ENCODE measurements at places on chromosomes 4 and X.

DNA sequence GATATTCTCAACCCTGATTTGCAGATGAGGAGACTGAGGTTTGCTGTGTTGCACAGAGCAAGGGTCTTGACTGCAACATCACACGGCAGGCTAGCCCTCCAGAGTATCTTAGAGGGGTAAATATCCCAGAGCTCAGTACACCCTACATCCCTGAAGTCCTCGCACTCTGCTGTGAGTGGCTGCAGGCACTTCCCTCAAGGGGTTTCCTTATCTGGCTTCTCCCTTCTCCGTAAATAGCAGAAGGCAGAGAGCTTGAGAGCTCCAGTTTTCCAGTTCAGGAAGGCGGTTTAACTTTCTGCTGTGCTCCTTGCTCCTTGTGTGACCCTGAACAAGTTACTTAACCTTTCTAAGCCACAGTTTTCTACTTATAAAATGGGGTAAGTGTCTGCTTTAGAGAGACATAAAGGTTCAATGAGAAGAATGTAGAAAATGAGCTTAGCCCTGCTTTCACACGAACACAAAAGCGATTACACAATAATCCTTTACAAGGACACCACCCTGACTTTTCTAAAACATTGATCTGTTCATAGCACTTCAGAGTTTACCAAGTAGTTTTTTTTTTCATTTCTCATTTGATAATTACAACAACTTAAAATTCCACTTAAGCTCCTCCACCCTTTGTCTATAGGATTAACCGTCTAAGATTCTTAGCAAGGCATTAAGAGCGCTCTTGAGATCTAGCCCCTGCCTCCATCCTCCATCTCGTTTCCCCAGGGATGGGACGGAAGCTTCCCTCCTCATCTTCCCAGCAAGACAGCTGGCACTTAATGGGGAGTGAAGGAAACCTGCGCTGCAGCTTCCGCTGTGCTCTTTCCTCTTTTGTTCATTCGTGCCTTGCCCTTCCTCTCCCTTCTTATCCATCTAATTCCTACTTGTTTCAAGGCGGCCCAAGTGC lies 68.4 kb downstream of the TAPT1 start:
- DNase-seq: no peak

- DNase-seq: no peak
These were observed 261.8 kb upstream of the ARX start for GRCh38 chrX:25277574-25277973.

DNA sequence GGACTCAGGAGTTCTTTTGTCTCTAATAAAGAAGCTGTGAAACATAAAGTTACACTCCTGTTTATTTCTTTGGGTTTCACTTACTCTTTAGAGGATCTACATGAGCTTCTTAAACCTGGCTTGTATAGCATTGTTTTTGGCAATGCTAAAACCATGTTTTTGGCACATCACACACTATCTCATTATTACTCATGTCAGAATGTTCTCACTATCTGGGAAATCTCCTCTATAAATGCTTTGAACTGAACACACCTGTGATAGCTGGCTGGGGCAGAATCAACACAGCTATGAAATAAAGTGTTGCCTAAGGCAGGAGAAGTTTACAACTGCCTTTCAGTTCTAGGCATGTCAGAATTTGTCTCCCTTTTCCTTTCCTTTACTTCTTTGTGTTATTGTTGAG lies 52.6 kb downstream of the SULT1B1 start:
- no peak for DNase-seq

GRCh38 chrX:137432609-137433008 lies 133.3 kb upstream of the ZIC3 start:
- no peak for DNase-seq

DNA sequence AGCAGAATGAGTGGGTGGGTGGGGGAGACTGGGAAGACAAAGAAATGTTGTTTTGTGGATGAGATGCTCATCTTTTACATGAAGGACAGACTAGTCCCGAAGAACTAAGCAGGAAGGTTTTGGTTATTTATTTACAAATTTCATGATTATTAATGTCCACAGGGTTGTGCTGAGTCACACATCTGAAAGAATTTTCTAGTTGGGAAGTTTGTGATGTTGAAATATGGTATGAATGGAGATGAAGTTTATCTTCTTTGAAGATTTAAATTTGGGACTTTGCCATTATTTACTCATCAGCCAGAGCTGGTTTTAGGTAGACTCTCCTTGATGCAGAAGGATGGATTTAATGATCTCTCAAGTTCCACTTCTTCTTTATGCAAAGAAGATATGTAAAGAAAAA lies 75.5 kb downstream of the MOSPD2 start:
- DNase-seq: no peak

DNA sequence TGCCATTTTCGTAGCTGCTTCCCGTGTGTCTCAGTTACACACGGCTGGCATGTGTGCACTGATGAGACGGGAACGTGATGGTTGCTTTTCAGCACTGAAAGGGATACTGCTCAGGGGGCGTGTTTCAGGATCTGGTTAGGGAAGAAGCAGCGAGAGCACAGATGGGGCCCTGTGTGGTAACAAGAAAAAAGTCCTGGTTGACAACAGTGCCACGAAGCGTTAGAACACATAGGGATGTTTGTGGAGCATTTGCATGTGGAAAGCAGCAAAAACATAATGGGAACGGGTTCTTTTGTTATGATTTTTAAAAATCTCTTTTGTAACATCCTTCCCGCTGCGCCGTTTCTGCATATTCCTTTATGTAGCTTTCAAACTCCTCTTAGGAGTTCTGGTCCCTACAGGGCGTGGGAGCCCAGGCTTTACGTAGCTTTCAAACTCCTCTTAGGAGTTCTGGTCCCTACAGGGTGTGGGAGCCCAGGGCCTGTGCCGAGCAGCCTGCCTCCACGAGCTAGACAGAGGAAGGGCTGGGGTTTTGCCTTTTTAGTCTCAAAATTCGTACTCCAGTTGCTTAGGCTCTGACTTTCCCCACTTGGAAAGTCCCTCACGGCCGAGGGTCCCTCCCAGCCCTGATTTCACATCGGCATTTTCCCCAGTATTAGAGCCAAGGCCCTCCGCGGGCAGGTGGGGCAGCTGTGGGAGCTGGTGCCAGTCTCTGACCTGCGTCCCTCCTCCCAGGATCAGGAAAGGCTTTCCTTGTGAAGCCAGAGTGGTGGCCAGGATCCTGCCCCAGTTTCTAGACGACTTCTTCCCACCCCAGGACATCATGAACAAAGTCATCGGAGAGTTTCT lies 11.0 kb upstream of the MSANTD1 start:
- no peak for DNase-seq

DNA sequence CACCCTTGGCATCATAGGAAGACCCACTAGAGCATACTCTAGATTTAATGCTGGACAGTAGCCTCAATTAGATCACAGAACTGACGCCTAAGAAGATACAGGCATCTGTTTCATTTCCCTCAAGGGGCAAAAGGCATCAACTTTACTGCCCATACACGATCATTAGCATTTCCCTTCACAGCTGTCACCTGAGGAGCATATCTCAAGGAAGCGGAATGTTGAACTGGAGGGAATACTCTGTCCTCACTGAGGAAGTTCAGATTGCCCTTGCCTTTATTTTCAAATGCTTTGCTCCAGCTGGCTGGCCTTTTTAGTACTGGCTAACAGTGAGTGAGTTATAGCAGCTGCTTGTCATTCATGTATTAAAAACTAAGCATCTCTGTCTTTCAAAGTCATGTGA lies 508.4 kb upstream of the GALNT7 start:
- DNase-seq: no peak

- no peak for DNase-seq
These were observed 123.2 kb upstream of the FAM9C start for GRCh38 chrX:13167481-13168231.

DNA sequence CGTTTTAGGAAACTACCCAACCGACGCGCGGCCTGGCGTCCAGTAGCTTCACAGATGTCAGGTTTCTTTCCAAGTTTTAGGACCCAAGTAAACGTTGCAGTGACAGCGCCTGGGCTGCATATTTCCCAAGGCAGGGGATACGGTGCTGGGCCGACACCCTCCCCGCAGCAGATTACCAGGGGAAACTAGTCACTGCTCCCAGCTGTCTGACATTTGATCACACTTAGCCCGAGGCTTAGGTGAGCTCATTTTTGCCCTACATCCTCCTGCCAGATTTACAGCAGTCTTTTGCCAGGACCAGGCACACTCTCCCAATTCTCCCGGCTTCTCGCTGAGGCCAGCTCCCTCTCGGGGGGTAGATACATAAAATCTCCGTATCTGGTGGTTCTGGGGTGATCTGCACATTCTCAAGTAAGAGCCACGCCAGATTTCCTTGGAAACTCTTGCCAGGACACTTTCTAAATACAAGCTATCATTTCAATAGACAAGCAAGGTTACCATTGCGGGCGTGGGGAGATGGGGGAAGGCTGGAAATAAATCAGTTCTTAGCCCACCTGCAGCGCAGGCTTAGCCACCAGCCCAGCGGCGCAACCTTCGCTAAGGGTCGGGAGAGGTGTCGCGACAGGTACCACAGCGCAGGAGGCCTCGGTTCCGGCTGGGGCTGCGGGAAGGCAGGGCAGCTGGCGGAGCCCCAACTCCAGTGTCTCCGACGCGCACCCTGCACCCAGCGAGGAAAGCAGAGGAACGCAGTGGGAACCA lies 2.5 kb upstream of the SOX3 start:
- DNase-seq: no peak

- no peak for DNase-seq
These were observed 111.4 kb downstream of the SH3KBP1 start for GRCh38 chrX:19775830-19776485.

DNA sequence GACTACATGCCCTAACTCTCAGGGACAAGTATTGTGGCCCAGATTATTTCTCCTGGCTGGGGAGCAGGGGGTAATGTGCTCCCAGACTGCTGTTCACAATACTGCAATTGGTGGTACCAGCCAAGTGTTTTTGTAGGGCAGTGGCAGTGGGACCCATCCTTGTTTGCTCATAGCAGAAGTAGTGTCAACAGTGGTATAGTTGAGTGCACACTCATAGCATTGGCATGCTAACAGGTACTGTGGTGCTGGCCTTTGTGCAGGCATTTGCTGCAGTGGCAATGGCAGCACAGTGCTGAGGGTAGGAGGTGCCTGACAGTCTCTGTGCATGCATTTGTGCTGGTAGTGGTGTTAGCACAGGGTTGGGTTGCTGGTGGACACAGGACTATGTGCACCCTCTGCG lies 995.0 kb downstream of the SH3BGRL start:
- DNase-seq: no peak

DNA sequence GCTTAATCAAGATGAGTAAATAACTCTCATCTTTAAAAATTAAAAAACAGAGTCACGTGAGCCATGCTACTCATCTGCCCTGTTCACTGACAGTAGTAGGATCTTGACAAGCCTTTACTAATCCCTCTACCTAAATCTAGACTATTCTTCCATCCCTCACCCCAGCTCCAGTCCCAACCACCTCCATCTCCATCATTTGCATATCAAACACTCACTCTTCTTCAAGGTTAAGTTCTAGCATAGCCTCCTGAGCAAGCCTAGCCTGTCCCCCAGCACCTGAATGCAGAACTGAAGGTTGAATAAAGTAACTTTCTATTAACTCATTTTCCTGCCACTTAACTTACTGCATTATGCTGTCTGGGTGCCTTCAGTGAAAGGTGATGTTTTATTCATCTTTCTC lies 72.5 kb downstream of the YIPF7 start:
- no peak for DNase-seq

DNA sequence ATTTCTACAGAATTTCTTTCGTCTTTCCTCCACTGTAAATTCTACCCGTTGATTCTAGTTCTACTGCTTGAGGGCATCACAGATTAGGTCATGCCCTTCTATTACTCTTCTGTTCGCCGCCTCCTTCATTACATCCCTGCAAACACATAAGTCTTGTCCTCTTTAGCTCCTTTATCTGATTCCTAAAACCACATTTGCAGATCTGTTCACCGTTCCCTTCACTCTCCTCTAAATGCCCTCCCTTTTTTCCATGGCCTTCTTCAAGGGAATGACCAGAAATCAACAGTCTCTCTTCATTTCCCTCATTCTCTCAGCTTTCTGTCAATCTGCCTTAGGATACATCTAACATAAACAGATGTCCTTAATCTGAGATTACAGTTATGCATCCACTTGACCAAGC lies 43.1 kb downstream of the BTC start:
- DNase-seq: no peak

- DNase-seq: no peak
These were observed 16.9 kb downstream of the MFAP3L start for GRCh38 chr4:170009291-170009690.

DNA sequence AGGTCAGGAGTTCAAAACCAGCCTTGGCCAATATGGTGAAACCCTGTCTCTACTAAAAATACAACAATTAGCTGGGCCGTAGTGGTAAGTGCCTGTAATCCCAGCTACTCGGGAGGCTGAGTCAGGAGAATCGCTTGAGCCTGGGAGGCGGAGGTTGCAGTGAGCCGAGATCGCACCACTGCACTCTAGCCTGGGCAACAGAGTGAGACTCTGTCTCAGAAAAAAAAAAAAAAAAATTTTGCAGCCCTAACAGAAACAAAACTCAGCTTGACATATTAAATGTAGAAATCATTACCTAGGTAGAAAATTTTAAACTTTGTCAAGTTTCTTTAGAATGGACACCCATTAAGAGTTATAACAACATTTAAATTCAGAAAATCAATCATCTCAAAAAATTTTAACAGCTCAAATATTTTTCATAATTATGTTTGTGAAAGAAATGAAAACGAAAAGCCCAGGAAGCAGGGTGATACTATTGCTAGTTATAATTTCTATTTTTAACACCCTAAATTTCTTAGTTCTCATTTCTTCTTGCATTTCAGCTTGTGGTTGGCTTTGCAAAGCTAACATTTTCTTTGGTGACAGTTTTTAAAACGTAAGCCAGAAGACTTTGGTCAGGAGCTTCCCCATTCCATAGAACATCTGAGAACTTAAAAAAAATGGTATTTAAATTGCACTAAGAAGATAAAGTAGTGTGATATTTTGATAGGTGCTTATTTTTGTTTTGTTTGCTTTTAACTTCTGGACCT lies 33.3 kb upstream of the RBBP7 start:
- DNase-seq: no peak

GRCh38 chrX:154020536-154021115 lies 924 bp upstream of the IRAK1 start:
- no peak for DNase-seq

DNA sequence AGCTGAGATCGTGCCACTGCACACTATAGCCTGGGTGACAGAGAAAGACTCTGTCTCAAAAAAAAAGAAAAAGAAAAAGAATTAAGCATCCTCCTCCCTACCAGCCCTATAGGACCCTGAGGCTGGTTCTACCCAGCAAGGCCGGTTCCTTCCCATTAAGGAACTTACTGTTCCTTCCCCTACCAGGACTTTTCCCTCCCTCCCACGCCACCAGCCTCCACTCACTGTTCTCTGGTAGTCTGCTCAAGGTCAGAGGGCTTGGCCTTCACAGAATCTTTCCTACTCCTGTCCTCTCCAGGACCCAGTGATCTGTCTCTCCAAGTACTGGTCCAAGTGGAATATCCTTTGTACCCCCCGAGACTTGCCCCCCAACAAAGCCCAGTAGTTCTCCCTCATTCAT lies 1.4 kb downstream of the GRIPAP1 start:
- DNase-seq: no peak

- no peak for DNase-seq
These were observed 15.4 kb upstream of the OCIAD1 start for GRCh38 chr4:48815483-48815882.

- DNase-seq: no peak
These were observed 253.2 kb upstream of the RASGEF1B start for GRCh38 chr4:81724925-81725329.
